NCI-H2171 treated with DMSO at 0.1 percent for 48 hours (cell line): ENCODE measurements at places on chromosomes 11 and 22.

DNA sequence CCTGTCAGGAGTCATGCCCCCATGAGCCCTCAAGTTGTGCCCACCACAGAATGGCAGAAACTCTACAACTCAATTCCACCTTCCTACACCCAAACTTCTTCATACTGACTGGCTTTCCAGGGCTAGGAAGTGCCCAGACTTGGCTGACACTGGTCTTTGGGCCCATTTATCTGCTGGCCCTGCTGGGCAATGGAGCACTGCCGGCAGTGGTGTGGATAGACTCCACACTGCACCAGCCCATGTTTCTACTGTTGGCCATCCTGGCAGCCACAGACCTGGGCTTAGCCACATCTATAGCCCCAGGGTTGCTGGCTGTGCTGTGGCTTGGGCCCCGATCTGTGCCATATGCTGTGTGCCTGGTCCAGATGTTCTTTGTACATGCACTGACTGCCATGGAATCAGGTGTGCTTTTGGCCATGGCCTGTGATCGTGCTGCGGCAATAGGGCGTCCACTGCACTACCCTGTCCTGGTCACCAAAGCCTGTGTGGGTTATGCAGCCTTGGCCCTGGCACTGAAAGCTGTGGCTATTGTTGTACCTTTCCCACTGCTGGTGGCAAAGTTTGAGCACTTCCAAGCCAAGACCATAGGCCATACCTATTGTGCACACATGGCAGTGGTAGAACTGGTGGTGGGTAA lies at the start of gene OR52W1:
Gene OR52W1 (plus strand): TSS at position 51 of the 637 bp plus-strand sequence. CDS start 0 bp downstream, at position 51.
- DNase-seq: no peak

DNA sequence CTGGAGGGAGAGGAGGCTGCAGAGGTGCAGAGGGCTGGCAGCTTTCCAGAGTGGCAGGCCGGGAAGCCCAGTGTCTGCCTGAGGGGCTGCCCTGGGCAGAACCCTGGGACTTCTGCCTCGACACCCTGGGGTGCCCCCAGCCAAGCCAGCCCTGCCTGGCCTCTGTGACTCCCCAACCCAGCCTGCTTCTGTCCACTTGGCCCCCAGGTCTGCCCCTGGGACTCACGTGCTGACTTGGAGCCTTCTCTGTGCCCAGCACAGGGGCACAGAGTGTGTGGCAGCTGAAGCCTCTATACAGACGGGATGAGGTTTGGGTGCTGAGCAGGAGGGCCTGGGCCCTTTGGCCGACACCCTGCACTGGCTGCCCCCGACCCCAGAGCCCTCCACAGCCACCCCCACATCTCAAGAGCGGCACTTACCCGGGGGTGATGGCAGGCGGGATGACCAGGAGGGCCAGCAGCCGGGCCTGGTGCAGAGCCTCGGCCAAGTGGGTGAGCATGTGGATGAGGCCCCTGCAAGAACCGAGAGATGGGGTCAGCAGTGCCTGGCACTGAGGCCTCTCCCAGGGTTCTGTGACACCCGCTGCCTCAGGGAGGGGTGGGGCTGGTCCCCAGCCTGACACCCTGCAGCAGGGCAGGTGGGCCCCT lies 17.5 kb downstream of the CHID1 start:
- no peak for DNase-seq

GRCh38 chr11:13955971-13956421 lies 6.5 kb upstream of the SPON1 start:
- peak; percentile 26 for DNase-seq

DNA sequence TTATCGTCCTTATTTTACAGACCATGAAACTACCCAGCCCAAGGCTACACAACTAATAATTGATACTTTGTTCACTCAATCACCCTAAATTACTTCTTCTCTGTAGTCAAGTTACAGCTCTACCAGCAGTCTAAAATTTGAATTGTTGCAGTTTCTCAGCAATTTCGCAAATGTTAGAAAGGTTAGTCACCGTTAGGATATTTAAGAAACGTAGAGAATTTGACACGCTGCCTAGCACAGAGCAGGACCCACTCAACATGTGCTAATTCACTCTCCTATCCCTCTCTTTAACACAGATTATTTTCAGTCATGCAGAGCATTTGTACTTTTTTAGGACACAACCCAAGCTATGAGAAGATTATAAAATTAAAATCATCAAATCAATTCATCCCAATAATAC lies 771.1 kb upstream of the LUZP2 start:
- no peak for DNase-seq

- no peak for DNase-seq
Measured at GRCh38 chr22:33539902-33540751, 380.1 kb downstream of the LARGE1 start.

DNA sequence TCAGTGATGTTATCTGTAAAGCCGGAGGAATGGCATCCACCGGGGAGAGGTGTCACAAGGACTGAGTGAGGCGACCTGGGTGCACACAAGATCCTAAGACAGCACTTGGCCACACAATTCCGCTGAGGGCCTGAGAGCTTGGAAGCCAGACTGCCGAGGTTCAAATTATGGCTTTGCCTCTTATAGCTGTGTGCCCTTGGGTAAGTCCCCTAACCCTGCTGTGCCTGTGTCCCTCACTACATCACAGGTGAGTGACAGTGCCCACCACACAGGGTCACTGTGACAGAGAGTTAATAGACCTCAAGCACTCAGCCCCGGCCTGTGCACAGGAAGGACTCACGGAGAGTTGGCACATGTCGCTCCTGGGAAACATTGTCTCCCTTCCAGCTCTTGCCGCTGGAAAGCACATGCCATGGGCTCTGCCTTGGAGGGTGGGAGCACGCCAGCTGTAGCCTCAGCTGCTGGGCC lies 592 bp downstream of the RHOD start:
- no peak for DNase-seq

- DNase-seq: peak; percentile 47
Measured at GRCh38 chr11:8671193-8671612, 11.3 kb downstream of the TRIM66 start.

DNA sequence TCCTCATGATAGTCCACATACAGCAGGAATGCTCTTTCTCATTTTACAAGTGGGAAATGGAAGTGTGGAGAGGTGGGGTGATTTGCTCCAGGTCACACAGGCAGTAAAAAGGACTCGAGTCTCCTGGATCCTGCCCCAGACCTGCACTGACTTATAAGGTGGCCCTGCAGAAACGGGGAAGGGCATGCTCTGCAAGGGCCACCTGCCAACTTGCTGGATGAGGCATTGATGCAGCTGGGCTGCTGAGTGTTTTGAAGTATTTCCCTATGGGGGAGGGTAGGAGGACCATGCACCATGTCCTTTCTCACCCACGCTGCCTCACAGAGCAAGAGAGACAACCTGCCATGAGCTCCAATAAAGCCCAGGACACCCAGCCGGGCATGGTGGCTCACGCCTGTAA lies 36.9 kb downstream of the OR6Q1 start:
- DNase-seq: no peak

DNA sequence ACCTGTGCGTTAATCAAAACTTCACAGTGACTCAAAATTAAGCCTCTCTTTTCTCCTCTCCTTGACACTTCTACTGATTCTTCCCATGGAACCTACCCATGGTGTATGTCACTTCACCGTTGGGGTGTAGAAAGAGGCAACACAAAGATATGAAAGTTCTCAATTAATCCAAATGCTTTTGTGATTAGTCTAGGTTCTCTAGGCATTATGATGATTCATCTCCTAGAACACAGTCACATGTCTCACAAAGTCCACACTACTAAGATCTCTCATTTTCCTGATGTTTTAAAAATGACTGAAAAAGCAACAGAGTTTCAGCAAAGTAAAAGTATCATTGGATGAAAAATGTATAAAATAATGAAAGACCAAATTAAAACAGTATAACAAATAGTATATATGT lies 13.7 kb upstream of the SCGB2A2 start:
- DNase-seq: no peak

GRCh38 chr11:103295704-103296103 lies 186.5 kb downstream of the DYNC2H1 start:
- no peak for DNase-seq

GRCh38 chr11:72294616-72295395 lies 50.8 kb upstream of the PHOX2A start:
- no peak for DNase-seq

- no peak for DNase-seq
Measured at GRCh38 chr11:1138097-1138496, 19.7 kb upstream of the MUC5AC start.

DNA sequence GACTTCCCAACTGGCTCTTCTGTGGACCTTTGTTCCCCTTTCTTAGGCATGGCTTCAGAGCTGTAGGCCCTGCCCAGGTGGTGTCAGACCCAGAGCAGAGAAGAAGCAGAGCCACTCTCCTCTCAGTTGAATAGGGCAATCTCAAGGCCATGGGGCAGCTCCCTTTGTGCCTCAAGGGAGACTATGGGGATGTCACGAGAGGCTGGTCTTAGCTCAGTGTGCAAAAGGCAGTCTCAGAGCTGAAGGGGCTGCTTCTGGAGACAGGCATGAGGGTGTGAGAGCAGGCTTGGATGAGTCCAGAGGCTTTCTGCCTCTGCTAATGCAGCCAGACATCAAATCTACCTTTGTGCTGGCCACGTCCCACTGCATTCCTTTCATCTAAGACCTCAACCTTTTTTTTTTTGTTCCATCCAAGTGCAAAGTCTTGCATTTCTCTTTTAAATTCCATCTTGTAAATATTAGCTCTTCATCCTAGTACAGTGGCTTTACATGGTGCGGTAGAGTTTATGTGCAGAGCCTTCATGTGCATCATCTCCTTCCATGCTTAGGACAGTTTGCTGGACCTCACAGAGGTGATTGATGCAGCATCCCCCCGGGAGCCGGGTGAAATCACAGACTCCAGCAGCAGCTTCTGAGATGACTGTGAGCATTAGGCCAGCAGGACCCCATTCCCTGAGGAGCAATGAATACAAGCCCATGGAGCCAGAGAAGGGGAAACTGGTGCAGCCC lies 34.2 kb upstream of the FCHSD2 start:
- peak; percentile 13 for DNase-seq

DNA sequence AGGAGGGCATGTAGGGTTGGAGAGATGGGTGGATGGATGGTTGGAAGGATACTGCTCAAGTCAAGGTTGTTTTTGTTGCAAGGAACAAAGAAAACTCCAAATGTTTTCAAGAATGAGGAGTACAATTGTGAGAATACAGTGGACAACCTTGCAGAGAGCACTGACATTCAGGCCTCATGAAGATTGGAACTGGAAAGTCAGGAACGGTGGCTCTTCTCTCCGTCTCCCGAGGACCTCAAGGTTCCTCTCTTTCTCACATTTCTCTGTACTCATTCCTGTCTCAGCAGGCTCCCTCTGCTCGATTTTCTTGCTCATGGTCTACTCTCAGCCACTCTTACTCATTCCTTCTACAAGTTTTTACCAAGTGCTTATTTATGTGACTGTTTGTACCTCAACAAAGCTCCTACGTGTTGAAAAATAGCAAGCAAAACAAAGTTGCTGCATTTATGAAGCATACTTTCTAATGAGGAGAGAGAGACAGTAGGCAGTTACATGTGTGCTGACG lies 97.6 kb downstream of the SWAP70 start:
- no peak for DNase-seq

DNA sequence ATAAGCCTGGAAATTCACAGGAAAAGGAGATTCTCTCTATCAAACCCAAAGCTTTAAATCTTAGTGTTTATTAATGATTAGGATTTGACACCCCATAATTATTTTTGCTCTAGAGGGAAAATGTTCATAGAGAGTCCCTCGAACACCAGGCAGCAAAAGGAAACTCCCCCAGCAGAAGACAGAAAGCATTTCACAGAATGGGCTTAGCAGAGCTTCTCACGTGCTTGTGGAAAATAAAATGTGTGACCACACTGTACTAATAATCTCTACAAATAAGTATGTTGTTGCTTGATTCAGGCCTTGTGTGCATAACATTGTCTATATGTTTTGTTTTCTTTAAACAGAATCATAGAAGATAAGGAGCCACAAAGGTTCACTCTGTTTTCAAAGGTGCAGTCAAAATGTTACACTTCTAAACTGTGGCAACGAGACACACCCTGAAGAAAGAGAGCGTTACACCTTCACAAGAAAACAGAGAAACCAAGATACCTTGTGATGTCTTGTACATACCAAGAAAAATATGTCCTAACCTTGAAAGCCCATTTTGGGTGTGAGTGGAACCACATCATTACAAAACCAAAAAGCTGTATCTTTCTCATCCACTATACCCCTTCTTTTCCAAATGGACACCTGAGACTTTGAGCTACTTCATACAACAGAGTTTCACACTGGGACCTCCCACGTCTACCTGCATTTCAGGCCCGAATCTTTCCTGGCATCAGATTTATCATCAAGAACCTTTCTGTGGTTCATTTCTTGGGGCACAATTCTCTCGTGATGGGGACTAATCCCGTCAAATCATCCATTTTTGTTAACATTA lies 282.5 kb downstream of the ETS1 start:
- DNase-seq: no peak

DNA sequence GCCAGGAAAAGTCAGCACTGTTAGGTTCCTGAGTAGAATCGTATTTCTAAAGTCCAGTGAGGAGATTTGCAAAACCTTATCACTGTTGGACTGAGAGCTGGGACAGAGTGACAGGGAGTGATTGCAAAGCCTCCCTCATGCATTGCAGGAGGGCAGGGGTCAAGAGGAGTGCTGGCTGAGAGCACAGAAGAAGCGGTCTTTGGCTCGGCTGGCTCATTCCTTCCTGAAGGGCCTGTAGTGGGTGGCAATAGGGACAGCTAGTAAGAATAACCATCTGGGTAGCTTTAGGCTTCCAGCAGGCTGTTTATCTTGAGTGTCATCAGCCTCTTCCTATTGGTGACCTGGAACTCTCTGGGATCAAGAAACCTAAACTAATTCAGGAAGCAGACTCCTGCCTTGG lies 53.4 kb downstream of the CD44 start:
- DNase-seq: no peak
